Left renal pelvis (tissue), 4 donors: ENCODE measurements at places on chromosomes 7 and 10. TPM values are rescaled to one million over a fixed set of nuclear protein-coding genes. Genes with fewer than 3 reads are reported as not detected.

DNA sequence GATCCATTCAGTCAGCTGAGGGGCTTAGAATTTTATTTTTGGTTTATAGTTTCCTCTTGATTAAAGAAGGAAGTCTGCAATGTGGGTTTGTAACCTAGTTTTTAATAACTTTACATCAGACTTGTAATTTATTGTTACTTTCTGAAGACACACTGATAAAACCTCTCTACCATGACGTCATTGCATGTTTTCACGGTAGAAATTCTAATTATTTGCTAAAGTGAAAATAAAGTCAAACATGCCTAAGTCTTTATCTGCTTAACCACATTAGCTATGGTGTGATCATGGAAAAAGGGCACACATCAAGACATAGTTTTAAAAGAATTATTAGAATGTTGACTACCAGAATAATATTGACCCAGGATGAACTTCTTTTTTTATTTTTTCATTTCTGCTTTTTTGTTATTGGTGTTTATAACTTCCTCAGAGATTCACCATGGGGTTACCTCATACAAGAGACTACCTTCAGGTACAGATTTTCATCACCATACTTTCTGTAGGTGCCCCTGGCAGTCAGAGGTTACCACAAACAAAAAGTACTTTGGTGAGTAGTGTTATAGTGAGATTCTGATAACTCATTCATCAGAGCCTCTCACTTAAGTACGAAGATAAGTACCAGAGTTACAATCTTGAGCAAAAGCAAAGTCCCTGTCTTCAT, 7.0 kb upstream of the PANK1 start:
- DNase-seq: no peak

DNA sequence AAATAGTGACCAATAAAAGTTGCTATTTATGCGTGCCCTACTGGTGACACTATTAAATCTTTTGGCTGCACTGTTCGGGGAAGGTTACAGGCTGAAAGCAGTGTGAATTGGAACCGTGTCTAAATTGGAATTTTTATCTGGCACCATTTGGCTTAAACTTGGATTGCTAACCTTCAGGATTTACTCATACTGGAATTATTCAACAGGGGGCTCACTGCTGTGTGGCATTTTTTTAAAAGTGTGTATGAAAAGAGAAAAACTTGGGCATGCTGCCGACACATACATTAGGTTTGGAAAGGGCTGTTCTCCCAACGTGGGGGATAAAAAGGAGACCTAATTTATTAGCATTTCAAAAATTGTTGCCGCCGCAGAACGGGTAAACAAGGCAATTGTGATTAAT, 537.9 kb upstream of the MGMT start:
- DNase-seq: no peak

RAMP3 gene
- polyA plus RNA-seq: 11.4 TPM

NANOS1 gene
- 3.5 TPM for polyA plus RNA-seq

- DNase-seq: no peak
Measured at GRCh38 chr10:18313626-18314025, 173.4 kb downstream of the CACNB2 start.

GRCh38 chr10:71158902-71159301, 53.5 kb upstream of the UNC5B start:
- no peak for DNase-seq

- DNase-seq: no peak
Measured at GRCh38 chr7:35548291-35548690, 146.6 kb downstream of the HERPUD2 start.

DNA sequence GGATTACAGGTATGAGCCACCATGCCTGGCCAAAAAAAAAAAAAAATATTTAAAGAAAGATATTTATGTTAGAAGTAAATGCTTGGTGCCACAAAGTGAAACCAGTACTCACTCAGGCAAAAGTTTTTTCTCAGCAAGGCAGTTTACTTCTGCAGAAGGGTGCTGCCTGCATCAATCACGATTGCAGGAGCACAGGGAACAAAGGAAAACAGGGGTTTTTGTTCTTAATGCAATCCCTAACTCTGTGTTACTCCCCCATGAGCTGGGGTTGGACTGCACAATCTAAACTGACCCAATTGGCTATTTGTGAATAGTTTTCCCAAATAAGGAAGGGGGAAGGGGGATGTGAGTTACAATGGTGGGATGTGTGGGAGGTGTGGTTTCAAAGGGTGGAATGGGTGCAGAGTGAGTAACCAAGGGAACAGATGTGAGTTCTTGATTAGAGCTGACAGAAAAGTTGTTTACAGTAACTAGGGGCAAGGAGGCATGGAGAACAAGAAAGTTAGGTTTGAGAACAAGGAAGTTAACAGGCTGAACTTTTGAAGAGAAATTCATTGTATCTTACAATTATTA, 255.4 kb downstream of the TYW1 start:
- DNase-seq: no peak

- no peak for DNase-seq
Measured at GRCh38 chr10:97771055-97771891, 526 bp downstream of the SFRP5 start.

- DNase-seq: no peak
Measured at GRCh38 chr10:51935341-51935740, 235.9 kb upstream of the CSTF2T start.

LLCFC1 gene
- 0.21 TPM for polyA plus RNA-seq

DNA sequence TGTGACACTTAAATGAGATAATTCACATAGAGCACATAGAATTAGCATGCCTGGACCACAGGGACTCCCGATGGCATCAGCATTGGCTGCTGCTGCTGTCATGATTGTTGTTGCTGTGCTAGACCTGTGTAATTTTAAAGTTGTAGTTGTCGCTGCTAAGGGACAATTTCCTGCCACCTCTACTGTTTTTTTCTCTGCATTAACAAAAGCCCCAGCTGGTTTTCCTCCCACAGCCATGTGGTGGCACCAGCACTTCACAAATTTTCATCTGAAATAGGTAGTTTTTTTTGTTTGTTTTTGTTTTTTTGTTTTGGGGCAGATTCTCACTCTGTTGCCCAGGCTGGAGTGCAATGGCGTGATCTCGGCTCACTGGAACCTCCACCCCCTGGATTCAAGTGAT, 25.4 kb upstream of the PRXL2A start:
- no peak for DNase-seq

DNA sequence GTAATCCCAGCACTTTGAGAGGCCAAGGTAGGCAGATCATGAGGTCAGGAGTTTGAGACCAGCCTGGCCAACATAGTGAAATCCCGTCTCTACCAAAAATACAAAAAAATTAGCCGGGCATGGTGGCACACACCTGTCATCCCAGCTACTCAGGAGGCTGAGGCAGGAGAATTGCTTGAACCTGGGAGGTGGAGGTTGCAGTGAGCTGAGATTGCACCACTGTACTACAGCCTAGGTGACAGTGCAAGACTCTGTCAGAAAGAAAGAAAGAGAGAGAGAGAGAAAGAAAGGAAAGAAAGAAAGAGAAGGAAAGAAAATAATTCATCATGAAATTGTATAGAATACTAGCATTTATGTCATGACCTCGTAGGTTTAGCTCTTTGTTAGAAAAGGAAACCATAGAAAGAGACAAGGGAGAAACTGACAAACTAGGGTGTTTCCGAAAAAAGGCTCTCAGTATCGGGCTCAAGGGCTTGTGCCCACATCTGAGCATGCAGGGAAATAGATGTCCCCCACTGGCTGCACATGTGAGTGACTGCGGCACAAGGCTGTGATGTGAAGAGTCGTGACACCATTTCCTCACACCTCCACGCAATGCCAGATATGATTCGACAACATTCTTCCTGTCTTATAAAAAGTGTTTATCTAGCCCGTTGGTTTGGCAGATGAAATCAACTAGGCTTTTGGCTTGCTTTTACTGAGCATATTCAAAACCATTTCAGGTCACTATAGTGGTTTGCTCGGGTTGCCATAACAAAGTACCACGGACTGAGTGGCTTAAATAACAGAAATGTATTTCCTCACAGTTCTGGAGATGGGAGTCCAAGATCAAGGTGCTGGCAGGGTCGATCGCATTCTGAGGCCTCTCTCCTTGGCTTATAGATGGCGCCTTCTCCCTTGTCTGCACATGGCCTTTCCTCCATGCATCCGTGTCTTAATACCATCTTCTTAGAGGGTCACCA, 2.0 kb downstream of the SRGN start:
- DNase-seq: no peak

DNA sequence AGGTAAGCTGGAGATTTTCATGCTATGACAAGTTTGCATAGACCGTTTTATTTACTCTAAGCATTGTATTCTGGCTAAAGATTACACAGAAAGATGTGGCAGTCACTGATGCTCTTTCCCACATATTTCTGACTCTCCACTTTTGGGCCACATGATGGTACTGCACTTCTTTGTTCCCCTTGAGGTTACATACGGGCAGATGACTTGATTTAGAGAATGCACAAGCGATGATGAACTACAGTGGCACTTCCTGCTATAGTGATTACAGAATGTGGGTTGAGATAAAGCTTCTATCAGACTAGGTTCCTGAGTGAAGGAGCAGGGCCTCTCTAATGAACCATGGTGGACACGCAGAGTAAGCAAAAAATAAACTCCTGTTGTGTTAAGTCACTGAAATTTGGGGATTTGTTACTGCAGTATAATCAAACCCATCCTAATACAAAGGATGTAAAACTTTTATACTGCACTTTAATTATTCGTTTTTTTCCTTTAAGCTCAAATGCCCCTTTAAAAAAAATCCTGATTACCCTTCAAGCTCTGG, 177.9 kb downstream of the TAX1BP1 start:
- DNase-seq: no peak

- no peak for DNase-seq
Measured at GRCh38 chr7:71518880-71519279, 386.9 kb downstream of the GALNT17 start.

SCART1 gene
- 1.4 TPM for polyA plus RNA-seq

GPR85 gene
- 0.89 TPM for polyA plus RNA-seq

DNA sequence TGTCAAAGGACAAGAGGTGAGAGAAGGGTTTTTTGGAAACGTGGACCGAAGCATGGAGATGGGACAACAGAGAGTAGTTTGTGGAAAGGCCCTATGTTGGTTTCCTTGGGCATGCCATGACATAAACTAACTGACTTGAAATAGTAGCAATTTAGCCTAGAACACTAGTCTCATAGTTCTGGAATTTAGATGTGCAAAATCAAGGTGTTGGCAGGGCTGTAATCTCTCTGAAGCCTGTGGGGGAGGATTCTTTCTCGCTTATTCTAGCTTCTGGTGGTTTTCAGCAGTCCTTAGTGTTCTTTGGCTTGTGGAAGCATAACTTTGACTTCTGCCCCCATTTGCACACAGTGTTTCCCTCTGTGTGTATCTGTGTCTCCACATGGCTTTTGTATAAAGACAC, 283.4 kb downstream of the GFRA1 start:
- DNase-seq: no peak

CPA2 gene
- 0.34 TPM for polyA plus RNA-seq

GALNT17 gene
- 5.8 TPM for polyA plus RNA-seq

TNKS2 gene
- polyA plus RNA-seq: 56.0 TPM
